ENCODE measurements at places on chromosomes 5 and 9. TPM values are rescaled to one million over a fixed set of nuclear protein-coding genes. Genes with fewer than 3 reads are reported as not detected.

Gene SLIT3
- total RNA-seq = 0.43 TPM

Gene STC2
- total RNA-seq = 41.1 TPM

Gene ZFP2
- total RNA-seq = 0.37 TPM

Gene EIF4EBP3
- 15.5 TPM for total RNA-seq

Gene SPATA31C2
- 0.18 TPM for total RNA-seq

Gene PCDHB4
- not detected for total RNA-seq

Gene TEX48
- total RNA-seq = 0.80 TPM

Gene IL33
- not detected for total RNA-seq

Gene SMIM33
- total RNA-seq = 0.16 TPM

Gene TGFBI
- not detected for total RNA-seq

Gene CENPP
- 27.0 TPM for total RNA-seq

Gene MAST4
- total RNA-seq = 8.9 TPM

Gene PHYHD1
- total RNA-seq = 0.49 TPM

Gene NHP2
- 354 TPM for total RNA-seq

Gene LCP2
- total RNA-seq = 199 TPM

Gene PCDHB3
- total RNA-seq = not detected

Gene MEIKIN
- total RNA-seq = not detected

Gene RAB24
- 29.9 TPM for total RNA-seq

Gene BAAT
- total RNA-seq = 0.10 TPM

Gene LECT2
- total RNA-seq = not detected

Gene CRHBP
- not detected for total RNA-seq

Gene MPDZ
- not detected for total RNA-seq

Gene ENG
- total RNA-seq = 17.7 TPM

Gene FBP2
- not detected for total RNA-seq

Gene GRPEL2
- 56.4 TPM for total RNA-seq

Gene GPRIN1
- 1.7 TPM for total RNA-seq

Gene UGT3A2
- not detected for total RNA-seq
